Fibroblast of skin of right quadriceps (primary cell): ENCODE measurements at places on chromosomes 5 and 9.
A peak's percentile ranks its signal among the peaks of the same experiment; 100 is the strongest.

- peak; percentile 84 for DNase-seq
Measured at GRCh38 chr5:68548959-68549676, 333.6 kb downstream of the PIK3R1 start.

DNA sequence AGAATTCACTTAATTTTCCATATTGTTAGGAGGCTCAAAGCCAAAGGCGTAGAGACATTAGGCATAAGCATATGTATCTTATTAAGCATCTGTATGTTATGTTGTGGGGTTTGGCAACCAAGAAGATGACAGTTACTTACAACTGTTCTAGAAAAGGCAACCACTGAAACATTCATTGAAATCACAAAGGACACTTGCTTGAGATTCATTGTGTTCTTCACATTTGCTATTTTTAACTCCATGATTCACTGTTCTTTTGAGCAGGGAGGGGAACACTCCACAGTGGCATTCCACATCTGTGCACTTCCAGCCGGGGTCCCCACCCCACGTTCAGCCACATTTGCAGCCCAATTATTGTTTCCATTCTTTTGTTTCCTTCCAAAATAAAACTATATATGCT is 107.1 kb downstream of the PALM2AKAP2 start:
- DNase-seq = peak; percentile 87

- no peak for DNase-seq
Measured at GRCh38 chr5:33937017-33937706, 976 bp downstream of the RXFP3 start.

- DNase-seq = no peak
Measured at GRCh38 chr9:136088481-136088938, 6.6 kb downstream of the NACC2 start.

DNA sequence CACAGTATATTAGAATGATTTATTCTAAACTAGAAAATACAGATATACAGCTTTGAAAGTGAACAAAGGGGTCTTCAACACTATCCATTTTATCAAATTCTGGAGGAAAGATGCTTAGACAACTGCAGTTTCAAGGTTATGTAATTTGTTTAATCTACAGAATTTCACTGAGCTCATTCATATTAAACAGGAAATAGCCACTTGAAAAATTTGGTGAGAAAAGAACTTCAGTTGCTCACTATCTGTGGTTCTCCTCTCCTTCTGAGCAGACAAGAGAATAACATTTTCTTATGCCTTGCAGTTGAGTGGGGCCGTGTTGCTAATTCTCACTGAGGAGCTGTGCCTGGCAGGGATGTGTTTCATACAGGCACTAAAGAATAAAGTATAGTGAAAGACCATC is 1428.2 kb downstream of the CDH12 start:
- DNase-seq = no peak

DNA sequence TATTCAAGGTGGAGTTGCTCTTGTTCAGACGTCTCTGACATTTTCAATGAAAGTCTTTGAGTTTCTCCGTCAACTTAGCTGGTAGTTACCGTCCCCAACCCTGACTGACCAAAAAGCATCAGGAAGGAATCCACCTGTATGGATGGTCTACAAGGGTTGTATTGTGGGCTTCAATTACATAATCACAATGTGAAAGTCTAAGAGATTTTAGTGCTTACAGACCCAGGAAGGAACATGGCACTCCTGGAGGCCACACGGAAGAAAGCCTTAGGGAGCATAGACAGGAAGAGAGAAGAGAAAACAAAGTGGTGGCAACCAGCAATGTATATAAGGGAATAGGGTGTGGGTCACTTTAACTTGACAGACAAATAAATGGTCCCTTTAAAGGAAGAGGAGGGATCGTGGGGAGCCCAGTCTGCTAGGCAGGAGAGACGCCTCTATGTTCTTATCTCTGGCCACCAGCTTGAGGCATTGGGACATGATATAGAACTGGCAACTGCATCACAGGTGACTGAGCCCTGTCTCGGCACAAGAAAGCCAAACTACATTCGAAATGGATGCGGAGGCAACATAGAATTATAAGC is 80.4 kb downstream of the ALDH7A1 start:
- DNase-seq = no peak

- DNase-seq = no peak
Measured at GRCh38 chr5:44881266-44881665, 72.5 kb downstream of the MRPS30 start.

- no peak for DNase-seq
Measured at GRCh38 chr9:68547417-68547816, 6.7 kb upstream of the TMEM252 start.

GRCh38 chr9:95385521-95385920 is 68.0 kb upstream of the FANCC start:
- DNase-seq = no peak

GRCh38 chr5:179217356-179217755 is 127.9 kb downstream of the ADAMTS2 start:
- no peak for DNase-seq

DNA sequence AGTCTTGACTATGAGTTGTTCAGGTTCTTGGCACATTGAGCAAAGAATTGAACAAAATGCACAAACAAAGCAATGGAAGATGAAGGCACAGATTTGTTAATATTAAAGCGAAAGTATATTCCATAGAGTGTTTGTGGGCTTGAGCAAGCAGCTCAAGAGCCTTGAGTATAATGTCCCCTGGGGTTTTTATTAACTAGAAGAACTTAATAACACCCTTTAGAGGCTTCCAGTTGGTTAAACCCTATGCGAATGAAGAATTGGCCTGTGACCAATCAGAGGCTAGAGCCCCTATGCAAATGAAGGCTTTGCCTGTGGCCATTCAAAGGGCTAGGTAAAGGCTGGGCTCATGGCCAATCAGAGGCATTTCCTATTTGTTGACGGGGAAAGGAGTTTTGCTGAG is 135.3 kb upstream of the IL12B start:
- no peak for DNase-seq

DNA sequence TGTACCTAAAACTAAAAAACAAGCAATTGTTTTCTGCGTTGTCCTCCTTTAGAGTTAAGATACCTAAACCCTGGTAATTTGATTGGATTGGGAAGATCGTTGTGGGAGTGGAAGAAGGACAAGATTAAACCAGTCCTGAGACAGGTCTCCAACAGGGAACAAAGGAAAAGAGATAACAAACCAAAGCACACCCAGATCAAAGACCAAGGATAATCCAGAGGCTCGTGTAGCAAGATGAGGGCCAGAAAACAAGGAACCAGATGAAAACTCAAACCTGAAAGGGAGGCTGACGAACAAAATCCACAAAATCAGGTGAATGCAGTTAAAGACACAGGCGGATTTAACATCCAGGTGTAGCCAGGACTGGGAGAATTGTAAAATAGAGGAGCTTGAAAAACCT is 618.1 kb downstream of the SLCO4C1 start:
- no peak for DNase-seq

GRCh38 chr5:100762995-100763394 is 140.1 kb downstream of the ST8SIA4 start:
- no peak for DNase-seq
